Stimulated activated CD8-positive, alpha-beta memory T cell treated with anti-CD3 and anti-CD28 coated beads, Interleukin-2, amount 100 ng/mL, for 48 hours (primary cell): ENCODE measurements at places on chromosomes 4 and X.

DNA sequence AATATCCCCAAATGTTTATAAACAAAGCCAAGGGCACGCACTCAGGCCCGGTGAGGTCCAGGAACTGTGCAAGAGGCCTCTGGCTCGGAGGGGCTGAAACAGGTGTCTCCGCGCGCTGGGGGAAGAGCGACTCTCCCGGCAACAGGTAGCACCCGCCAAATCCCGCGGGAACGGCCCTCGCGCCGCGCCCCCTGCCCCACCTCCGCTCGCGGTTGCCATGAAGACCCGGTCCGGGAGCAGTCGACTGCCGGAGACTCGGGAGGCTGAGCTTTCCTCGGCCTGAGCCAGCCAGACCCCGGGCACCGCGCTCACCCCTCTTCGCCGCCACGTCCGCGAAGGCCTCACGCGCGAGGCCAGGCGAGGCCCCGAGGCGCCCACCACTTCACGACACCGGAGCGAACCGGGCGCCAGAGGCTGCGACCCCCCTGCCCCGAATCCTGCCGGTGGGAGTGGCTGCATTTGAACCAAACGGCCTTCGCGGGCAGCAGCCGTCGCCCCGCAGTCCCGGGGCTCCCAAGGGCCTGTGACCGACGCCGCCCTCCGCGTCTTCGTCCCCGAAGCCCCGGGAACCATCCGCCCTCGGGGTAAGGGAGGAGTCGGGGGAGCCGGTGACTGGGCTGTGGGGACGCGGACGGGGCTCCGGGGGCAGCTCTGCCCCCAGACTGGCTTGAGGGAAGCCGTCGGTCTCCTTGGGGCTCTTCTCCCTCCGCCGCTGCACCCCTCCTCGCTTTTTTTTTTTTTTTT lies at the start of gene NSUN7:
Gene NSUN7, plus strand, starts transcription at position 239 of the 744 bp plus-strand sequence. CDS start 739 bp downstream, outside the sequence.
- peak; percentile 12 for DNase-seq

- DNase-seq: no peak
Observed at GRCh38 chr4:20302336-20302735, 50.6 kb downstream of the SLIT2 start.

DNA sequence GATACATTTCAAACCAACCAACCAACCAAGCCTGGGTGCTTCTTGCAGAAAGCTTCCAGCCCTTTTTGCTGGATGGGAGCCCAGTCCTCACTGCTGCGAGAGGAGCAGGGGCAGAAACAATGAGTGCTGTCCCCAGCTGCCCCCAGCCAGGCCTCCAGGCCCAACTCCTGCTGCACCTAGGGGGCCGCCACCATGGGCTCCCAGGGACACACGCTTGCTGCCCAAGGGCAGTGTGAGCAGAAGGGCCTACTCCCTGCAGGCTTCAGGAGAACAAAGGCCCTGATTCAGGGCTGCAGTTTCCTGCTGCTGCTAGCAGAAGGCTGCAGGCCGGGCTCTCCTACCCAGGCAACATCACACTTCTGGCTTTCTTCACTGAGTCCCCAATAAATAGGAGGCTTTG lies 37.7 kb upstream of the ENPP6 start:
- no peak for DNase-seq

DNA sequence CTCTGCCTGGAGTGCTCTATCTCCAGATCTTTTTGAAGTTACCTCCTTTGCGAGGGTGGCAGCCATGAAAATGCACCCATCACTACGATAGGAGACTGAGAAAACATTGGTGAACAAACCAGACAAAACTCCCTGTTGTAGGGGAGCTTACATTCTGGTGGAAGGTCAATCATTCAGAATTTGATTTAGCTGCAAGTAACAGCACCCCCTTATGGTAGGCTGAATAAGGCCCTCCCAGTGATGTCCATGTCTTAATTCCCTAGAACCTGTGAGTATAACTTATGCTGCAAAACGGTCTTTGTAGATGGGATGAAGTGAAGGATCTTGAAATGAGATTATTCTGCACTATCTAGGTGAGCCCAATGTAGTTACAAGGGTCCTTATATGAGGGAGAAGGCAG lies 5.6 kb upstream of the TEC start:
- no peak for DNase-seq

- DNase-seq: no peak
Observed at GRCh38 chr4:27005905-27006590, 145.4 kb downstream of the STIM2 start.

- no peak for DNase-seq
Observed at GRCh38 chr4:8315435-8316250, 46.1 kb downstream of the HTRA3 start.
